Posterior vena cava (tissue), 2 donors: ENCODE measurements at places on chromosomes 6 and 20.

DNA sequence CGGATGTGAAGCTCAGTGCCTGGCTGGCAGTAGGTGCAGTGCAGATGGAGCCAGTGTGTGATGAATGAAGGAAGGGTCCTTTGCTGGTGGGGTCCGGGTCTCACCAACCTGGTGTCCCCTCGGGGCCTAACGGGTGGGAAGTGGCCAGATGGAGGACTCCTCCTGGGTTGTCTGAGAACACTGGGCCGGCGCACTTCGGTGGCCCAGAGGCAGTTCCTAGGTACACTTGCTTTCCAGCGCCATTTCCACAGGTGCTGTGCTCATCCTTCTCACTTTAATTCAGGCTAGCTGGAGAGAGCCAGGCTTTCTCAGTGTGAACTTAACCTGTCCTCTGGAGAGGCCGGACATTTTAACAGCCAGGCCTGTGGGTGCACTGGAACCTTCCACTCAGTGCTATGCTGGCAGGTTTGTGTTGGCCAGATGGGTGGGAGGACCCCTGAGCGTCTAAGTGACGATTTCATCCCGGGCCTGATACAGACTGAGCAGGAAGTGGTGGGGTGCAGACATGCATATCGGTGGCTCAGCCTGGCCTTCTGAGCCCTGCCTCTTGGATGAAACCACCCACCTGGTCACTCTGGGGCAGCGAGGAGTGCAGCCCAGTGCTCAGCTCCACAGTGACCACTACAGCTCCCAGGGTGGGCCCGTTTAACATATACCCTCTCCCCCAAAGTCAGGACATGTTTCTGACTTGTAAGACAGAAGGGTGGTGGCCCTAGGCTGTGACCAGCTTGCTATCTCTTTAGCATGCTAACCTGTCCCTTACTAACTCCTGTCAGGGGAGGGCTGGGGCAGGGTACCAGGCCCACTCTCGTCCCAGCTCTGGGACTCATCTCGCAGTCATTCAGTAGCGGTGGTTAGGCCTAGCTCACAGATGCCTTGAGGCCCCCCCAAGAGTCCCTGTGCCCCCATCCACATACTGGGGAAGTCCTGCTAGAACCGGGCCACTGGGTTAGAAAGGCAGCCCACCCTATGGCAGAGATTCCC is 8.2 kb upstream of the PYGB start:
- peak; percentile 63 for DNase-seq

DNA sequence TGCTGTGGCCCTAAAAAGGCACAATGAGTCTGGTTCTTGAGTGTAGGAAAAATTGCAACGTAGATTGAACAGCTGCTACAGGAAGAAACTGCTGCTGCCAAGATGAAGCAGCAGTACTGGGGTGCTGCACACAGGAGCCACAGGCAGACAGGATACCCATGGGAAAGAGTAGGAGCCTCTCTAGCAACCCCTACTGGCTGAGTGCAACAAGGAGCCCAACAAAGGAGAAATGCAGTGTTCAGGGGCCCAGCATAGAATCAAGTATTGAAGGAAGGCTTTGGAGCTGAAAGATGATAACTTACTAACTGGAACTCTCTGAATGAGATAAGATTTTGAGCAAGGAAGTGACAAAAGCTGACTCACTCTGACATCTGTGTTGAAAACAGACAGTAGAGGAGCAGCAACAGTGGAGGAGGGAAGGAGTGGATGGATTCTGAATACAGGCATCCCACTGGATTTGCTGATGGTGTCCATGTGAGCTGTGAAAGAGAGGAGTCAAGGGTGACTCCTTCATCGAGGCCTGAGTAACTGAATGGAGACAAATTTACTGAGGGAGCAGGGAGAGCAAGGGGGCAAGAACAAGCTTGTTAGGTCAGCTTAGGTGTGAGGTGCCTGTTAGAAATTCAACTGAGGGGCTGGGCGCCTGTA is 534.7 kb upstream of the JARID2 start:
- DNase-seq: no peak

DNA sequence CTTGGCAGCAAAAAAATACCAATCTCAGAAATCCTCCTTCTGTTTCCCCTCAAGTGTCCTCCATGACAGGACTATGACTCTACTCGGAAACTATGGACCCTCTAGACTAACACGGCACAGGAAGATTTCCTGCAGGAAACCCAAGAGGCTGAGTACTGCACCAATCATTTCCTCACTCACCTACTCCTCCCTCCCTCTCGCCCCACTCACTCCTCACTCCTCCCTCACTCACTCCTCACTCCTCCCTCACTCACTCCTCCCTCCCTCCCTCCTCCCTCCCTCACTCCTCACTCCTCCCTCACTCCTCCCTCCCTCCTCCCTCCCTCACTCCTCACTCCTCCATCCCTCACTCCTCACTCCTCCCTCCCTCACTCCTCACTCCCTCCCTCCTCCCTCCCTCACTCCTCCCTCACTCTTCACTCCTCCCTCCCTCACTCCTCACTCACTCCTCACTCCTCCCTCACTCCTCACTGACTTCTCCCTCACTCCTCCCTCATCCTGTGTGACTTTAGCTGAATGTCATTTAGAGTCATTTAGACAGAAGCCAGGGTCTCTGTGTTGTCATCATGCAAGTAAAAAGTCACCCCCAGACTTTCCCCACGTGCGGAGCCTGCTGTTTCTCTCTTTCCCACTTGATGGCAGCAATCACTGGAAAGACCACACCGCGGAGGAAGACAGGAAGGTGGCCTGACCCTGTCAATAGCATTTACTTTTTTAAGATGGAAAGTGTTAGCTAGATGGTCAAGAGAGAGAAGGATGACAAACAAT is 226.8 kb upstream of the PDE10A start:
- DNase-seq: no peak

- no peak for DNase-seq
Observed at GRCh38 chr20:61380545-61380915, 128.5 kb downstream of the CDH4 start.

DNA sequence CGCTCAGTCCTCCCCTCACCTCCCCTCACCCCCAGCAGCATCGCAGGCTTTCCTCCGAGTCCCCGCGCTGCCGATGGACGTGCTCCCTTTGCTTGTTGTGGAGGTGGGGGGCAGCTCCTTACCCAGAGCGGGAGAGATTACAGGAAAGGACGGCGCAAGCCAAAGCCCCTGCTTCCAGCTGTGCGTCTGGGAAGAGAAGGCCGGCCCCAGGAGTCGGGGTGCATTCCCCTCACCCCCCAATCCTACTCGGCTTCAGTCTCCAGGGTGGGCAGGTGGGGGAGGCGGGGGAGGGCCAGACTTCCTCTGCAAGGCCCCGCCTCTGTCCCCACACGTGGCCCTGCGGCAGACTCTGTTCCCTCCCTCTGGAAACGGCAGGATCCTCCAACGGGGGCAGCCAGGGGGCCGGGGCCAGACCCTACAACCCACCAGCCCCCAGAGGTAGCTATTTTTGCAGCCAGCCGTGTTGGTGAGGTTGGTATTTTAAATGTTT is 43.6 kb downstream of the NTSR1 start:
- DNase-seq: peak; percentile 75

DNA sequence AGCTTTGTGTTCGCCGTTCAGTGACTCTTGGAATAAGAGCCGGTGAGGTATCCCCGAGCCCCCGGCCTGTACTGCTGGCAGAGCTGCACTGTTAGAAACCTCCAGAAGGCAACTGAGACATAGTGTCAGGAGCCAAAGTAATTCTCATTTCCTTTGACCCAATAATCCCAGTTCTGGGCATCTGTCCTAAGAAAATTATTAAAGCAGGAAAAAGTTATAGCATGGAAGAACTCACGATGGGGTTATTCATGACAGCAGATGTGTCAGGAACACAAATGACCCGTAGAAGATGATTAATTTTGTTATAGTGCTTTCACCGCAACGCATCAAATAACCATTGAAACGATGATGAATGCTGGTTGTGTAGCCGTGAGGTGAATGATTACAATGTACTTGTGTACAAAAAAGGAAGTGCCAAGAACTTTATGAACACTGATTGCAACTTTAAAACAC is 20.3 kb downstream of the CYP21A2 start:
- no peak for DNase-seq

- no peak for DNase-seq
Observed at GRCh38 chr6:87860902-87861301, 158.9 kb upstream of the AKIRIN2 start.

GRCh38 chr20:60131375-60131774 is 173.2 kb downstream of the CDH26 start:
- DNase-seq: no peak

- no peak for DNase-seq
Observed at GRCh38 chr6:100664274-100665040, 199.7 kb upstream of the SIM1 start.

- no peak for DNase-seq
Observed at GRCh38 chr20:12337601-12338000, 419.9 kb downstream of the BTBD3 start.

- DNase-seq: no peak
Observed at GRCh38 chr20:59435518-59435917, 135.1 kb downstream of the EDN3 start.

DNA sequence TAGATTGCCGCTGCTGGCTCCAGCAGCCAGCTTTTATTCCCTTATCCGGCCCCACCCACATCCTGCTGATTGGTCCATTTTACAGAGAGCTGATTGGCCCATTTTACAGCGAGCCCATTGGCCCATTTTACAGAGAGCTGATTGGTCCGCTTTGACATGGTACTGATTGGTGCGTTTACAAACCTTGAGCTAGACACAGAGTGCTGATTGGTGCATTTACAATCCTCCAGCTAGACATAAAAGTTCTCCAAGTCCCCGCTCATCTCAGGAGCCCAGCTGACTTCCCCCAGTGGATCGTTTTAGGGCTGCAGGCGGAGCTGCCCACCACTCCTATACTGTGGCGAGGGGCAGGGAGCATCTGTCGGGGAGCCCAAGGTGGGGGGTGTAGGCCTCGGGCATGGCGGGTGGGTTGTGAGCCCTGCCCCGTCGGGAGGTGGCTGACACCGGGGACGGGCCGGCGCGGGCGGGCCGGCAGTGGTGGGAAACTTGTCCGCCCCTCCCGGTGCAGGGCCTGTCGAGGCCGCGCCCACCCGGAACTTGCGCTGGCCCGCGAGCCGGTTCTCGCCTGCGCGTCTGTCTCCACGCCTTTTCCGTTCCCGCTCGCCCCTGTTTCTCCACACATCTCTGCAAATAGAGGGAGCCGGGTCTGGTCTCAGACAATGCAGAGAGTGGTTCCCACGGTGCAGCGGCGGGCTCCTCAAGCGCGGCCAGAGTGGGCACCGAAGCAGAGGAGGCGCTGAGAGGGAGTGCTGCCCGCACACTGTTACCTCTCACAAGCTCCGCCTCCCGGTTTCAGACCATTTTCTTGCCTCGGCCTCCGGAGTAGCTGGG is 86.1 kb upstream of the STMND1 start:
- DNase-seq: peak; percentile 88

- no peak for DNase-seq
Observed at GRCh38 chr20:1915725-1916124, 20.5 kb downstream of the SIRPA start.

DNA sequence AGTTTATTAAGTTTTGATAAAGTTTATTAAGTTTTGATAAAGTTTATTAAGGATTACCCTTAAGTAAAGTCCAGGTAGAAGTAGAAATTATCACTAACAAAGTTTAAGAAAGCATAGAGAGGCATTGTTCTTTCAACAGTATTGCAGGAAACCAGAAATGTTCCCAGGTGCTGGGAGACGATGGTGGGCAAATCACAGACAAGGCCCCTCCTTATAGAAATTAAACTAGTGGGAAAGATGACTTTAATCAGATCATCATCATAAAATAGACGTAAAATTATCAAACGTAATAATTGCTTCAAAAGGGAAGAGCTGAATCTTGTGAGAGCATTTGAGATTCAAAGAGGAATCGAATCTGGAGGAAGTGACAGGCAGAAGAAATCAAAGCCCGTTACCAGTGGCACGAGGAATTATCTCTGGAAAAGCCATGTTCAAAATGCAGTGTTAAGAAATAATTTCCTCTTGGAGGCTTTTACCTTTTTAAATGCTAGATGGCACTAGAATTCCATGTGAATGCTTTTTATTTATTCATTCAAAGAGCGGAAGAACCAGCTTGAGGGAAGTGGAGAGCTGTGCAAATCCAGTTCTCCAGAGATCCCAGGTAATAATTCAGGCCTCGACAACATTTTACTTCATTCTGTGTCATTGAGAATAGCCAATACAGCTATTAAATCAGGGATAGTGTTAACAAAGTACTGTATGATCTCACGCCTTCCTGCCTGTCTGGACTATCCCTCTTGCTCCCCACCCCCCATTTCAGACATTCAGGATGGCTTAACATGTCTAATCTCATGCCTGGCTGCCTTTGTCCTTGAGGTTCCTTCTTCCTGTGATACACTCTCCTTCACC is 1.0 kb upstream of the APMAP start:
- no peak for DNase-seq

- DNase-seq: peak; percentile 85
Observed at GRCh38 chr6:34986845-34987246, 97.8 kb downstream of the ANKS1A start.

DNA sequence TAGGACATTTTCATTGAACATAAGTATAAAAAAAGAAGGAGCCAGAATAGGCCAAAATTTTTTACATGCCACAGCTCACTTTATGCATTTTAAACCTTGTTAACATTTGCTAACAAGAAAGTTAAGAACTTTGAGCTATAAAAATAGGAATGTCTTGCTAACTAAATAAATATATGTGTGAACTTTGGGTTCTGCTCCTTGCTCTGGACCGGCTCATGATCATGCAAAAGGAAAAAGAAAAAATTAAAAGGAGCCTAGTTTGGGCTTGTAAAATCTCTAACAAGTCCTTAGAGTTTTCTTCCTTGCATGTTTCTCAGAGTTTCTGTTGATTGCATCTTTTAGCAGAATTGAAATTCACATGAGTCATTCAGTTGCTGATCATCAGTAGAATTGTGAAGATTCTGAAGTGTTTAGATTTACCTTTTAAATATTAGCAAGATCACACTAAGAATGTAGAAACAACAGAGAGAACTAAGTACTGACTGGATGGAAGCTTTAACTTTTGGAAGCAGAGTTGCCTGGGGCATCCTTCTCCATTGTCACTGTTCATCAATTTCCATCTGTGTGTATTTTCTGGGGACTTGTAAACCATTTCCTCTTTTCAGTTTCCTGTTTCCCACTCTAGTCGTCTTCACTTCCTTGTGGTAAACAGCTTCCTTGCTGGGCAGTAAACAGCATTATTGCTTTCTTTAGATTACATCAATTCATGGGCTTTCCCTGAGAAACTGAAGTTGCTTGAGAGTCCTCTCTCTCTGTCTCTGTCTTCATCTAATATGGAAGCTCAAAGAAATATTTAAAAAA is 458.4 kb upstream of the BTBD3 start:
- no peak for DNase-seq

DNA sequence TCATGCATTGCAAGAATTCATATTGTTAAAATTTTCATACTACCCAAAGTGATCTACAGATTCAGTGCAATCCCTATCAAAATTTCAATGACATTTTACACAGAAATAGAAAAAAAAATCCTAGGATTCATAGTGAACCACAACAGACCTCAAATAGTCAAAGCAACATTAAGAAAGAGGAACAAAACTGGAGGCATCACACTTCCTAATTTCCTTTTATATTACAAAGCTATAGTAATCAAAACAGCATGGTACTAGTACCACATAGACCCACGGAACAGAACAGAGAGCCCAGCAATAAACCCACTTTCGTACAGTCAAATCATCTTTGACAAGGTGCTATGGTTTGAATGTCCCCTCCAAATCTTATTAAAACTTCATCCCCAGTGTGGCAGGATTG is 39.7 kb downstream of the NTSR1 start:
- no peak for DNase-seq

- no peak for DNase-seq
Observed at GRCh38 chr6:9168669-9169068, 733.3 kb upstream of the SLC35B3 start.

GRCh38 chr6:122654012-122654411 is 43.8 kb downstream of the PKIB start:
- no peak for DNase-seq

GRCh38 chr20:13744352-13744751 is 40.4 kb downstream of the ESF1 start:
- no peak for DNase-seq

GRCh38 chr6:1244941-1245340 is 67.0 kb upstream of the FOXQ1 start:
- DNase-seq: no peak
